Endothelial cell (in vitro differentiated cells): ENCODE measurements at places on chromosomes 5 and 9.

GRCh38 chr5:132873119-132873929, at the start of gene LEAP2:
Gene LEAP2 (plus strand): TSS chr5:132873668. CDS start chr5:132873695, 27 bp downstream.
- no peak for DNase-seq

DNA sequence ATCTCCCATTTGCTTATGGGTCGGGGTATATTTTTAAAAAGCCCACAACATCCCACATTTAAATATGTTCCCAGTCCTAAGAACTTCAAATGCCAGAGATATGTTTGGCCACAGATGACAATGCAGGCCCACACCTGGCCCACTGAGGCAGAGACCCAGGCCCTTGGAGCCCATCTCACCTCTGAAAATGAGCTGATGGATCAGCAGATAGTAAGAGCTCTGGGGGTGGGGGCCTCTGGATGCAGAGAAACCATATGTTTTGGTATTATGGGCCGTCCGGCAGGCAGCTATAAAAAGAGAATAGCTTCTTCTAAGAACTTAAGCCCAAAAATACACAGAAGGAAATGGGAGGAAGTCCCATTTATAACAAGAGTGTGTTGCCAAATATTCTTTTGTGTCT, 256.0 kb downstream of the GRIA1 start:
- DNase-seq, result no peak

GRCh38 chr5:107517185-107518033, 153.3 kb downstream of the EFNA5 start:
- DNase-seq, result no peak

GRCh38 chr9:109017493-109017892, 4.2 kb upstream of the CTNNAL1 start:
- no peak for DNase-seq

DNA sequence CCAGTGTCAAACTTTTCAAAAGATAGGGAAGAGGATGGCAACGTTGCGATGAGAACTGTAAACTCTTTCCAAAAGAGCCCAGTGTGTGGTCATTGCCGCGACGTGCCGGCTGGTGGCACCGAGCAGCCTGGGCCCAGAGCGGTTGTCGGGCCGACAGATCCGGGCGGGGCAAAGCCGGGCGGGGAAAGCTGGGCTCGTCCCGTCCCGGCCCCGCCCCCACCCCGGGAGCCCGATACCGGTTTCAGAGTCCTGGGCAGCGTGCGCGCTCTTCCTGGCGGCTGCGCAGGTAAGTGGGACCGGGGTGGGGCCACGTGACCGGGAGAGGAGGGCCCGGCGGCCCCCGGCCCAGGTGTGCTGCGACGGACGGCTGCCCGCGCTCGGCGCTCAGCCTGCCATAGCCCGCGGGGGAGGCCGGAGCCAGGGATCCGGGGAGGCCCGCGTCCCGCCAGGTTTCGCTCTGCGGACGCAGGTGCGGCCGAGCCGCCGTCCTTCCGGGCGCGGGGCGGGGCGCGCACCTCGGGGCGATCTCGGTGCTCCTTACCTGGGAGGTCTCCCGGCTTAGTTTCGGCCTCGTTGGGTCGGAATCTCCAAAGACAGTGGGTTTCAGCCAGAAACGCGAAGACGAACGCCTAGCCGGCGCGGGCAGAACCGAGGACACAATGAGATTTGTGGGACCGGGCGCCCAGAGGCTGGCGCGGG, at the start of gene MARVELD2:
Gene MARVELD2, plus strand, starts transcription at position 232 of the 699 bp plus-strand sequence. CDS start 4,270 bp downstream, outside the sequence.
- peak; percentile 78 for DNase-seq

- no peak for DNase-seq
Observed at GRCh38 chr5:158050421-158050820, 191.5 kb upstream of the CLINT1 start.

- no peak for DNase-seq
Observed at GRCh38 chr9:33698267-33698666, 97.1 kb upstream of the PRSS3 start.

DNA sequence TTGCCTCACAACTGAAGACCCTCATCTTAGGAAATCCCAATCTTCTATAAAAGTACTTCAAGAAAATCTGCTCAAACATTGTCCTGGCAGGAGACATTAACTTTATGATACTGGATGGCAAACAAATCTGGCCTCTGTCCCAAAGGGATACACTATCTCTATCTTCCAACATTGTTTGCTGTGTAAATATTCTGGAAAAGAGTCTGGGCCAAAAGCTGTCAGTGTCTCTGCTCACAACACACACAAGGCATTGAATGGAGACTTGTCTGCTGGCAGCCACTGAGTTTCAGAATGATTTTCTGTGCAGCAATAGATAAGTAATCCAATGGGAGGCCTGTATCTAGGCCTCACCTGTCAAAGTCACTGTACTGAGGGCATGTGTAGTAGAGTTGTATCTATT, 471.1 kb downstream of the DMAC1 start:
- DNase-seq, result no peak

DNA sequence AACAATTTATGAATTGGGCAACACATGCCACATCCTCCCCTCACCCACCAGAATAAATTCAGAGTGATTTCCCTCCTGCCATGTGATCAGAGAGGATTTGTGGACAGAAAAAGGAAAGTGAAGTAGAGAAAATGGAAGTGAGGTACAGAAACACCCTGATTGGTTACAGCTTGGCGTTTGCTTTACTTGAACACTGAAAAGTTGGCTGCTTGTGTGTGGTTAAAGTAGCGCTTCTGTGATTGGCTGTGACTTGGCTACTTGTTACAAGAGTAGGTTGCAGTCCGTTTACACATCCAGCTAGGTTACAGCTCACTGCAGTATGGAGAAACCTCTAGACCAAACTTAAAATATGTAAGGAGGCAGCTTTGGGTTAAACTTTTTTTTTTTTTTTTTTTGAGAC, 205.2 kb upstream of the ZNF608 start:
- no peak for DNase-seq

- no peak for DNase-seq
Observed at GRCh38 chr9:135256581-135257354, 169.3 kb downstream of the OLFM1 start.

DNA sequence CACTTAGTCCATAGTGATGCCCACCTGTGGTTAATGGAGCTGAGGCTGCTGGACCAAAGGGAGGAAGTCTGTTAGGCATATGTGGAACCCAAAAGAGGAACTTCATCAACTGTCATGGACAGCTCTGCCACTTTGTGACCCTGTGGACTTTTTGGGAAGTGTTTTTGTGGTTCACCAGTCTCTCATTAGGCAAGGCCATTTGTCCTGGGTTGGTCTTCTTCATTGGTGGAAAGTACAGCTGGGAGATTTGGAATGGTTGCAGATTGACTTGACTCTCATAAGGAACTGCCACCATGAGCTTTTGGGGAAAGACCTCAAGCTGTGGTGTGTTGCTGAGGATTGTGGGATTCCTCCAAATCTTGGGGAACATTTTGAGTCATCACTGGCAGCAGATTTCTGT, 31.9 kb upstream of the IL12B start:
- DNase-seq, result no peak

DNA sequence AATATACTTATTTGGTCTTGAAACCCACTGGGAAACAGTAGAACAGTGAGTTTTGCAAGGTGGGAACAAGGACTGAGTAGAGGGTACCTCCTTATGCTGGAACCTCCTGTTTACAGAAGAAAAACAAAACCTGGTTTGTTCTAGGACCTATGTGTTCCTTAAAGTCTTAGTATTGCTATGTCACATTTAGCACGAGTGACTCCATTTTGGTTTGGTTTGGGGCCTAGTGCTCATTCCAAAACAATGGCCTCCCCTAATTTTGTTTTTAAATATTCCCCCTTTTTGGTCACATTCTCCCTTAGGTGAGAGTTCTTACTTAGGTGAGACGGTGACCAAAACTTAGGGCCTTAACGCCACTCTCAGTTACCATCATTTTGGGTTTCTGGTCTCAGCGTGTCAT, 6.2 kb upstream of the NANS start:
- no peak for DNase-seq

GRCh38 chr5:29758986-29759421, 1434.5 kb upstream of the CDH6 start:
- no peak for DNase-seq

DNA sequence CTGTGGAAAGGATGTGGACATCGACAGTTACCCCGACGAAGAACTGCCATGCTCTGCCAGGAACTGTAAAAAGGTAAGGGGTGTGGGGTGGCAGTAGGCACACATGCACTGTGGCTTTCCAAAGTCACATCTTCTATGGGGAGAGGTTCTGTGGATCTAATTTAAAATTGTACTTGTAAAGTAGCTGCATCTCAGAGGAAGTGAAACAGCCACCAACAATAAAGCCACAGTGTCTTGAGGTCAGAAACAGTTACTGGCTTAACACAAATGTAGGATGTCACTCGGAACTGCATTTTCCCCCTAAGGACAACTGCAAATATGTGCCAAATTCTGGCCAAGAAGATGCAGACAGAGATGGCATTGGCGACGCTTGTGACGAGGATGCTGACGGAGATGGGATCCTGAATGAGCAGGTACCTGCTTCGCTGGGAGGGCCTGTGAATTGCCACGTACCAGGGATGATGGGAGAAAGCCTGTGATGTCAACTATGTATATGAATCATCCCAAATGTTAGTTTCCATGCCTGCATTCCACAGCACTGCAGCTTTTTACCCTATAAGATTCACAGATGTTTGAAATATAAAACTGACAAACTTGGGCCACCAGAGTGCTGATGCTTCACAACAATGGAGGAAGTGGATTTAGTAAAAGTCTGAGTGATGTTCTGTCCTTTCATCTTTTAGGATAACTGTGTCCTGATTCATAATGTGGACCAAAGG, 35.3 kb downstream of the THBS4 start:
- DNase-seq, result no peak

DNA sequence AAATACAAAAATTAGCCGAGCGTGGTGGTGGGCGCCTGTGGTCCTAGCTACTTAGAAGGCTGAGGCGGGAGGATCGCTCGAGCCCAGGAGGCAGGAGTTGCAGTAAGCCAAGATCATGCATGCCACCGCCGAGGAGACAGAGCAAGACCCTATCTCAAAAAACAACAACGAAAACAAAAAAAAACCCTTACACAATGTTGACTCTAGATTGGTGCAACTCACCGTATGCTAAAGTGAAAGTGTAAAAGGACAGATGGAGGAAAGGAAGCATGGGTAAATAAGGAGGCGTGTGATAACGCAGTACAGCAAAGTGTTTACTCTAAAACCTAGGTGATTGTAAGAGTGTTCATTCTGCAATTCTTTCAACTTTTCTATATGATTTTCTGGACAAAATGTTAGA, 15.9 kb upstream of the RUFY1 start:
- DNase-seq, result no peak

- DNase-seq, result peak; percentile 22
Observed at GRCh38 chr5:129271308-129271707, 176.8 kb downstream of the ISOC1 start.

DNA sequence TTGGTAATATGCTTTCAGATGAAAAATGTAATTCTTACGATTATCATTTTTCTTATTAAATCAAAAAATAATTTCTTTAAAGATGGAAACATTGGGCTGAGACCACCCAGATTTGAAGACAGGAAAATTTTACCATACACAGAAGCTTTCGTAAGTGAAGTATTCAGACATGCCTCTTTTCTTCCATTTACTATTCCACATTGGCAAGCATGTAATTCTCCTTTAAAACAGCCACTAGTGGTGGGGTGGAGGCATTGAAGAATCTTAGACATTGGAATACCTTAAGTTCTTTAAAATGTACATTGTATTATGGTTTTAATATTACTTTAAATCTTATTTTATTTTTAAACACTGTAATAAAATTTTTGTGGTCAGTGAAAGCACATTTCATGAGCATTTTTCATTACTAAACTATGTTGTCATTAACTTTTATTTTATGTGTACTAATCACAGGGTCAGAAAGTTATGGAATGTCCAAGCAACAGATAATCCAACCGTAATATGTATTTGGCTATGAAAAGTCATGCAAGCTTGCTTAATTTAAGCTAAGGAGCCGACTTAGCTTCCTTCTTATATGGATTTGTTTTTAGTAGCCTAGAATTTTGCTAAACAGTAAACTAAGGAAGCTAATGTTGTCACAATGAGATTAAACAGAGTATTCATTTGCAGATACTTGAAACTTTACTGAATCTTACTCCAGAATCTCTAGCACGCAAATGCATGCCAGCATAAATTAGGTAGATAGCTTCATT, 97.4 kb upstream of the ALDH1A1 start:
- no peak for DNase-seq

GRCh38 chr9:107284636-107285035, 1.6 kb downstream of the RAD23B start:
- no peak for DNase-seq

GRCh38 chr9:35054185-35054835, 18.1 kb downstream of the VCP start:
- DNase-seq, result no peak

- no peak for DNase-seq
Observed at GRCh38 chr5:90563108-90563507, 4.5 kb downstream of the ADGRV1 start.

- no peak for DNase-seq
Observed at GRCh38 chr5:174816858-174817257, 92.5 kb downstream of the MSX2 start.

DNA sequence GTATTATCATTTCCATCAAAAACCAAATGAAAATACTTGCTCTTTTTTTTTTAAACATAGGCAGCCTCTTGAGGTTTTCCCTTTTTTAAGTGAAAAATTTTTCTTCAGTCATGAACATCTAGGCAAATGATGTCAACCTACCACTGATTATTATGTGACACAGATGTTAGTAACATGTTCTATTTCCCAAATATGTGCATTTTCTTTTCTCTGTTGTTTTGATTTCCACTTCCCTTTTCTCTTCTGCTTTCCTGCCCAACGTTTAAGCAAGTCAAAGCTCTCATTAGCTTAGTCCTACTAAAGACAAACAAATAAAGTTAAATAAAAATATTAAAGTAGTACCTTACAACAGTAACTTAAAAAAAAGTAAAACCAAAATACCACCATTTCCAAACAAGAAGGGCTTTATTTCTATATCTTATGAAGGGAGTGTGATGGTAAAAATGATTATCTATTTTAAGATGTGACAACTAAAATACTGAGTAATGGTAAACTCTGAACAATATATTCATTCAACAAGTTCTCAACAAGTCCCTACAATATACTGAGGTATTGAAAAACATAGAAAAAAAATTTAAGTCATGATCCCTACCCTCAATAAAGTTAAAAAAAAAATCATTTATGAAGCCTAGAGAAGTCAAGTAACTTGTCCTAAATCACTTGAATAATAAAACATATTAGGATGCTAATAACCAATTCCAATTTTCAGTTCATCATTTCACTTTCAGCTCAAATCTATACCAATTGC, 9.4 kb downstream of the SLC38A9 start:
- DNase-seq, result no peak

DNA sequence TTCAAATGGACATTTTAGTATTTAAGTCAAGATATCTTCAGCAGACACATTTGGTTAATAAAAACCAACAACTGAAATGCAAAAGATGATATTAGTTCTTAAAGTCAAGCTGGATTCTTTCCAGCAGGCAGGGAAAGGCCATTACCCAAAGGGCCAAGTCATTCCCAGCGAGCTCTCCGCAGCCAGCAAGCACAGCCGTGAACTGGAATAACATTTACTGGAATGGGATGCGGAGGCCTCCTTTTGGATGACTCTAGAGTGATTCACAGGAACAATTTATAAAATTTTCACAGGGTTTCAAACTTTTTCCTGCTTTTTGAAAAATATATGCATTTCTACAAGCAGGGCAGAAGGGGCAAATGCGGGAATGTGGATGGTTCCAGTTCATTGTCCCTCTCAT, 76.6 kb upstream of the DAB2 start:
- no peak for DNase-seq
